ENCODE measurements at places on chromosomes 1 and 21.

- H3K4me1 ChIP-seq: peaks cover 13% of the 10 kb centered on the region
- no peak overlapping the region for H3K4me3 ChIP-seq
- no peak overlapping the region for H3K27ac ChIP-seq
- no peak for DNase-seq
- peaks cover 29% of the 10 kb centered on the region for H3K27me3 ChIP-seq
- H3K36me3 ChIP-seq: no peaks in the 10 kb centered on the region
These were observed 3.4 kb downstream of the POU3F1 start for GRCh38 chr1:38043036-38043747.

GRCh38 chr1:60747353-60747752, 335.0 kb upstream of the NFIA start:
- H3K4me1 ChIP-seq: no peaks in the 10 kb centered on the region
- no peak overlapping the region for H3K4me3 ChIP-seq
- no peak overlapping the region for H3K27ac ChIP-seq
- H3K36me3 ChIP-seq: no peaks in the 10 kb centered on the region
- no peaks in the 10 kb centered on the region for H3K27me3 ChIP-seq

DNA sequence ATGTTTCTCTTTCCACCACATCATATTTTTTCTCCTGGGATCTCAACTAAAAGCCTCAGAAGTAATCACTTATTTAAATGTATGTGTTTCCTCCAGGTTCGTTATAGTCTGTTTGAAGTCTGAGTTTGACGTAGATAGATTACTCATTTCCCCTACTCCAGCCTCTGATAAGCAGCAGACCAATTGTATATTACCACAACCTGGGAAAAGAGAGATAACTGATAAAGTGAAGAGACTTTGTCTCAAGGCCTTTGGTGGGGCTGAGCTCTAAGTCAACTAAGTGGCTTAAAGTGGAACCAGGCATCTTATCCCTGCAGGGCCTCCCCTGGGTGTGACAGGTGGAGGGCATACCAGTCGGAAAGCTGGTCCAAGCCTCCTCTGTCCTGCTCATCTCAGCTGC, 34.9 kb upstream of the CACNA1E start:
- H3K4me3 ChIP-seq: no peak overlapping the region
- H3K36me3 ChIP-seq: no peaks in the 10 kb centered on the region
- DNase-seq: no peak
- no peak overlapping the region for H3K27ac ChIP-seq
- no peaks in the 10 kb centered on the region for H3K4me1 ChIP-seq
- no peaks in the 10 kb centered on the region for H3K27me3 ChIP-seq

- no peaks in the 10 kb centered on the region for H3K4me1 ChIP-seq
- H3K36me3 ChIP-seq: no peaks in the 10 kb centered on the region
- H3K27ac ChIP-seq: no peak overlapping the region
- no peak for DNase-seq
- H3K4me3 ChIP-seq: no peak overlapping the region
- H3K27me3 ChIP-seq: no peaks in the 10 kb centered on the region
These were observed 155.2 kb downstream of the DMRTA2 start for GRCh38 chr1:50268049-50268448.

DNA sequence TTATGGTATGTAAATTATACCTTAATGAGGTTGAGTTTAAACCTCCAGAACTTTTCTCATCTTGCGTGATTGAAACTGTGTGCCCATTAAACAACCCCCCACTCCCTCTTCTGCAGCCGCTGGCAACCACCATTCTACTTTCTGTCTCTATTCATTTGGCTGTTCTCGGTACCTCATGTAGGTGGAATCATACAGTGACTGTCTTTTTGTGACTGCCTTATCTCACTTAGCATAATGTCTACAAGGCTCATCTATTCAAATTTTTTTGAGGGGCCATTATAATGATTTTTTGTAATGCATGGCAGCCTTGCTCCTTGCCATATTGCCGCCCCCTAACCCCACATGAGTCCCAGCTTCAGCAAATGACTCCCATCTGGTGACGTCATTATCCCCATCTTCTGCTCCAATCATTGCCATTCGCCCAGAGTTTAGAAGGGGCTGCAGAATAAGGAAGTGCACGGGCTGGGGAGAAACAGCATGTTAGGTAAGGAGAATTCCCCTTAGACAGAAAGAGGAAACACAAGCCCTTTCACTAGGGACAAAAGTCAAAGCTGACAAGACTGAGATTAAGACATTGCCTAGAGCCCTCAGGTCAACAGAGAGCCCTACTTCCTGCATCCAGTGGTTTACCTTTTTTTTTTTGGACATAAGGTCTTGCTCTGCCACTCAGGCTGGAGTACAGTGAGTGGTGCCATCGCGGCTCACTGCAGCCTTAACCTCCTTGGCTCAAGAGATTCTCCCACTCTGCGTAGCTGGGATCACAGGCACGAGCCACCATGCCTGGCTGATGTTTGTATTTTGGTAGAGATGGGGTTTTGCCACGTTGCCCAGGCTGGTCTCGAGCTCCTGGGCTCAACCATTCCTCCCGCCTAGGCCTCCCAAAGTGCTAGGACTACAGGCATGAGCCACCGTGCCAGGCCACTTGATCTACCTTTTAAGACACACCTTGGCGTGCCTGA, 78.4 kb upstream of the ERRFI1 start:
- no peaks in the 10 kb centered on the region for H3K27me3 ChIP-seq
- no peaks in the 10 kb centered on the region for H3K36me3 ChIP-seq
- no peak overlapping the region for H3K27ac ChIP-seq
- H3K4me1 ChIP-seq: no peaks in the 10 kb centered on the region
- DNase-seq: no peak

DNA sequence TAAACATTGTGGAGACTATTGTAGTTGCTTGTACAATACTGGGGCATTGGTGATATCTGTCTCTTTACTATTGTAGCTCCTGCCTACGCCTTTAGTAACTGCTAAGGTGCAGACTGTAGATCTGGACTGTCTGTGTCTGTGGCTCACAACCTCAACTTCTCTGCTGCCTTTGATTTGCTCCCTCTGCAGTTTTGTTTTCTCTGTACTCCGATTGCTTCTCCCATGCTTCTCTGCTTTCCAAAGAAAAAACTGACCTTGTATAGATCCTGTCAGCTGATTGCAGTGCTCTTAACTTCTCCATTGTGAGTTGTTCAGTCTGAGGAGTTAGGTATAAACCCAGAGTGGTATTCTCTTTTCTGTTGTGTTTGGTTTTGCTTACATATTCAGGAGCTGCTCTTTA, 15.3 kb downstream of the MAGI3 start:
- H3K27ac ChIP-seq: no peak overlapping the region
- peaks cover 3% of the 10 kb centered on the region for H3K4me1 ChIP-seq
- no peak overlapping the region for H3K4me3 ChIP-seq
- no peaks in the 10 kb centered on the region for H3K27me3 ChIP-seq

- no peak for DNase-seq
- no peaks in the 10 kb centered on the region for H3K27me3 ChIP-seq
- H3K27ac ChIP-seq: no peak overlapping the region
- H3K4me3 ChIP-seq: no peak overlapping the region
These were observed 383.5 kb downstream of the OMA1 start for GRCh38 chr1:58162952-58163550.

DNA sequence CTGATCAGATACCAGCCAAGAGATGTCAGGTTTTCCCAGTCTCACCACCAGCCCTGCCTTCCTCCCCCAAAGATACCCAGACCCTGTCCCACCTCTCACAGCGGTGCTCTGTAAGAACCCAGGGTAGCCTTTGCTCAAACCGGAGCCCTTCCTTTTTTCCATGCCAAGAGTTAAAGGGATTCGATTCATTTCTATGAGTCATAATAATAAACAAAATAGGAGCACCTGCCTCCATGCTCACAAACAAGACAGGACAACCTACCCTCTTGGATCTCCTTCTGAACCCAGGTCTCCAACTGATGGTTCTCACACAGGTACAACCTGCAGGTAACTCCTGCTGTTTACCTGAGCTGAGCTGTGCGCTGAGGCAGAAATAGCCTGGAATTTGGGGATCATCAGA, 5.9 kb upstream of the ATP1A2 start:
- no peaks in the 10 kb centered on the region for H3K36me3 ChIP-seq
- no peaks in the 10 kb centered on the region for H3K27me3 ChIP-seq
- peaks cover 16% of the 10 kb centered on the region for H3K4me1 ChIP-seq
- no peak overlapping the region for H3K4me3 ChIP-seq

DNA sequence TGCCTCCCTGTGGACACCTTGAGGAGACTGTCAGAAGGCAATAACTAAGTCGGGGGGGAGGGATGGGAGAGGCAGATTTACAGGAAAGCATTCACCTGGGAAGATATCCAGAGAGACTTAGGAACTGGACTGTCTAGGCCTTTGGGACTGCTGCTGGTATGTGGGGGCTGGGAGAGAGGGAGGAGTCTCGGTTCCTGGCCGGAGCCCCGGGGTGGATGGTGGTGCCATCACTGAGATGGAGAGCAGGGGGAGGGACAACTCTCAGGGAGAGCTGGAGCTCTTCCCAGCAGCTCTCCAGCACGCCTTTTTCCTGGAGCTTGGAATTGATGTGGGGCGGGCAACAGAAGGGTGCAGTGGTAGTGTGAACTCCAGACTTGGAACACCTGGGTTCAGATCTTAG, 22.1 kb downstream of the PTPRF start:
- no peak overlapping the region for H3K4me3 ChIP-seq
- no peaks in the 10 kb centered on the region for H3K27me3 ChIP-seq
- peaks cover 7% of the 10 kb centered on the region for H3K36me3 ChIP-seq
- DNase-seq: no peak
- H3K4me1 ChIP-seq: no peaks in the 10 kb centered on the region

- no peak for DNase-seq
- peaks cover 43% of the 10 kb centered on the region for H3K36me3 ChIP-seq
- H3K27me3 ChIP-seq: no peaks in the 10 kb centered on the region
- no peak overlapping the region for H3K4me3 ChIP-seq
These were observed 13.5 kb downstream of the RCC2 start for GRCh38 chr1:17425806-17426600.

GRCh38 chr1:99869723-99870122, 19.6 kb downstream of the AGL start:
- DNase-seq: no peak
- H3K36me3 ChIP-seq: no peaks in the 10 kb centered on the region
- no peaks in the 10 kb centered on the region for H3K27me3 ChIP-seq

- H3K27ac ChIP-seq: no peak overlapping the region
- H3K4me1 ChIP-seq: no peaks in the 10 kb centered on the region
- peaks cover 97% of the 10 kb centered on the region for H3K36me3 ChIP-seq
- no peak overlapping the region for H3K4me3 ChIP-seq
- no peak for DNase-seq
- no peaks in the 10 kb centered on the region for H3K27me3 ChIP-seq
These were observed 18.4 kb downstream of the CCT3 start for GRCh38 chr1:156319664-156320063.

DNA sequence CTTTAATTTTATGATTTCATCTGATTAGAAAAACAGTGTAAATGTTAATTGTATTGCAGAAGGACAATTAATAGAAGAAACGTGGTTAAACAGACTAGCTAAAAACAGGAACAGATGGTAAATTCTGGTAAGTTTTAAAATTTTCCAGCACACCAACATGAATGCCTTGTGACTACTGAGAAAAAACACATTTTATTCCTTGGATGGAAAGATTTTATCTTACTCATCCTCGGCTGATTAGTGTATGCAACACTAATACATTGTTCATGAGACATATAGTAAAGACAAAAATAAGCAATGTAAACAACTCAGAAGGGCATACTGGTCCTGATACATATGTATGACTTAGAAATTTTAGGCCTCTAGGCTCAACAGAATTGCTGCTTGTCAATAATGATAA, 4.9 kb upstream of the AK5 start:
- DNase-seq: no peak
- H3K27ac ChIP-seq: no peak overlapping the region
- H3K4me1 ChIP-seq: no peaks in the 10 kb centered on the region
- no peak overlapping the region for H3K4me3 ChIP-seq
- H3K27me3 ChIP-seq: no peaks in the 10 kb centered on the region

DNA sequence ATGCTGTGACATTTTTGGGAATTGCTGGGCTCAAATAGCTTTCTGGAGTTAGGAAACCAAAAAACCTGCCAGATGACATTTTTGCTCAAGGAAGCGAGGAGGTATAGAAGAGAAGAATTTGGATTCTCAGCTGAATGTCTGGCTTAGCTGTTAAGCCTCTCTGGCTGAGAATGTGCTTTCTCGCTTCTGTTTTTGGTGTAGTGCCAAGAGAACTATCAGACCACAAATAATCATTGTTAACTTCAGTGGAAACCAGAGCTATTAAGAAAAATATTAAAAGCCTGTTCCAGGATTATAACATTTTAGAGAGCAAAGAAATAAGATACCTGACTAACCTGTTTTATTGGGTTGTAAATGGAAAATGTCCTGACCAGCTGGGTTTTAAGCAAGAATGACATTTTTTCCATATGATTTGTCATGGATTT, 39.5 kb upstream of the DIPK1A start:
- no peak overlapping the region for H3K27ac ChIP-seq
- no peaks in the 10 kb centered on the region for H3K36me3 ChIP-seq
- peaks cover 5% of the 10 kb centered on the region for H3K4me1 ChIP-seq

DNA sequence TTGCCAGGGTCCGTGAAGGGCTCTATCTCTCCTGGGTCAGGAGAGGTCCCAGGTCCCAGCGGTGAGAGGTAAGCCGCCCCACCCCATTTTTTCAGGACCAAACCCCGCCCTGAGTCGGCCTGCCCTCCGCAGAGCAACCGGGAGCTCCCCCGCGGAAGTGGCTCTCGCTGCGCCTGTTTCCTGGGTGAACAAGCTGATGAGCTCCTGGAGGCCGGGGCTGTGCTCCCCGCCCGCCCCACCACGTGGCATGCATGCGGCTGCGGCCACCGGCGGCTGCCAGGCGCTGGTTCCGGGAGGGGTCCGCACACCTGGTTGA, 32.0 kb downstream of the ZBTB17 start:
- H3K27ac ChIP-seq: peak overlapping the region; percentile 11
- H3K36me3 ChIP-seq: peaks cover 67% of the 10 kb centered on the region
- peaks cover 28% of the 10 kb centered on the region for H3K4me1 ChIP-seq
- H3K27me3 ChIP-seq: no peaks in the 10 kb centered on the region
- H3K4me3 ChIP-seq: no peak overlapping the region

DNA sequence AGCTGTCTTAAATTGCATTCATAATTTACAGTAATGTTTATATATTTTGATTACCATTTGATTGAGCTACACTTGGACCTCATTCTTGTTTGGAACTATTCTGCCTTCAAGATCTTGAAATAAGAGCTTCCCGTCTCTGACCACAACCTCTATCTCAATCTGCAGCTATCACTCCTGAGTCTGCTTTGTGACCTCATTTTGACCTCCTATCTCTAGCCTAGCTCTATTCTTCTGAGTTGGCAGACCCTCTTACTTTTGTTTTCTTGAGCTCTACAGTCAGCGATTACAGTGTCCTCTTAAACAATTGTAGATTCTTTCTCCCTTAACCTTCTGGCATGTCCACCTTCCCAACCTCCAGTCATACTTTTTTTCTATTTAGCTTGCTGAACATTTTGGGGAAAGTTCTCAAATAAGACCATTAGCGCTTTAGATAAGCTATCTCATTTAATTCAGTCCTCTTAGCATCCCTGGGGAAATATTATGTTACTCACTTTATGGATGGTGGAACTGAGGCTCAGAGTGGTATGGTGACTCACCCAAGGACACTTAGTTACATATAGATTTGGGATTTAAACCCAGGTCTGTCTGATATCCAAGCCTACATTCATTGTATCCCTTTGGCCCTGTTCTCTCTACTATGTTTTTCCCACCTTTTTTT, 19.1 kb downstream of the RPAP2 start:
- H3K27me3 ChIP-seq: no peaks in the 10 kb centered on the region
- H3K27ac ChIP-seq: no peak overlapping the region
- DNase-seq: no peak
- peaks cover 30% of the 10 kb centered on the region for H3K36me3 ChIP-seq
- no peak overlapping the region for H3K4me3 ChIP-seq
- no peaks in the 10 kb centered on the region for H3K4me1 ChIP-seq
